ENCODE measurements at places on chromosomes 6 and 20.
A peak's percentile ranks its signal among the peaks of the same experiment; 100 is the strongest.

GRCh38 chr6:46989398-46989797 is 52.7 kb downstream of the ADGRF1 start:
- DNase-seq: no peak

GRCh38 chr6:30743099-30744053 is 889 bp upstream of the FLOT1 start:
- DNase-seq: peak; percentile 33

DNA sequence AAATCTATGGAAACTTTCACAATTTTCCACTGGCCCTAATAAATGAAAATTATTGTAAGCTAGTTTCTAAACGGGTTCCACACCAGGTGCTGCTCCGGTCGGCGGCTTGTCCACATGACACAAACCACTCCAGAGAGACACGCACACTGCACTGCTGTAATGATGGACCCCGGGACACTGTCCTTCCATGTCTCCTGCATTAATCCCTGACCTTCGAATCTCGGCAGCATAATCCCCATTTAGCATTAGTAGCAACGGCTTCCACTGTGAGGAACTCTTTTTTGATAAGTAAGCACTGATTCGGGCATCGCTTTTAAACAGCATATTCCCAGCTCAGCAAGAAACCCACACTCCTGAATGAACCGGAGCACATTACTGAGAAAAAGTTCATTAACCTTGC is 43.5 kb downstream of the INSM1 start:
- DNase-seq: no peak

DNA sequence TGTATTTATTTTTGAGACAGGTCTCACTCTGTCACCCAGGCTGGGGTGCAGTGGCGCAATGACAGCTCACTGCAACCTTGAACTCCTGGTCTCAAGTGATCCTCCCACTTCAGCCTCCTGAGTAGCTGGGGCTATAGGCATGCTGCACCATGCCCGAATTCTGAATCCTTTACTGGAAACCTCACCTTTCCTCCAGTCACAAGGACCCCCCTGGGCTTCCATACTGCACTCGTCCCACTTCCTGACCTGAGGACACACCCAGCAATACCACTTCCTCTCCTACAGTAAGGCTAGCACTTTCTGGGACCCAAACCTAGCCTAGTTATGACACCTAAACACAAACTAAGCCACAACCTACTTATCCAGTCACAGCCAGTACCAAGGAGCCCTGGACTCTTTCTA is 68.2 kb downstream of the FAM217A start:
- no peak for DNase-seq

GRCh38 chr20:20017844-20018185 is 653 bp downstream of the NAA20 start:
- DNase-seq: no peak

GRCh38 chr20:9068233-9068801 is 570 bp upstream of the PLCB4 start:
- DNase-seq: no peak

DNA sequence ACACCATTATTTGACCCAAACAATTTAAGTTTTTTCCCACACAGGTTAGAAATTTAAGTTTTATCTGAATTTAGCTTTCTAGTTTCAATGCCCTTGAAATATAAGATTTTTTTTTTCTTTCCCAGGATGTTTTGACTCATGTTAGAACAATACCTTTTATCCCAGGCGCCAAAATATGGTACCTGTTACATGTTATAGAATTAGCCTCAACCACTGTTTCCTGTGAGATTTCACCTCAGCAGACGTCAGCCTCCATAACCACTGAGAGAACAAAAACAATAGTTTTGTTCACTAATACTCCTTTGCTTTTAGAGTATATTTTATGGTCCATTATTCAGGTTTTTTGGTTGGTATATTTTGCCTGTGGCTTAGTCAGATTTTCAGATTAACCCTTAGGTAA is 302.9 kb downstream of the CDKAL1 start:
- DNase-seq: no peak

- no peak for DNase-seq
Measured at GRCh38 chr20:60078351-60079250, 120.4 kb downstream of the CDH26 start.

Measured in stimulated activated naive CD4-positive, alpha-beta T cell treated with Interleukin-2 at 50 U/mL for 16 hours (primary cell).